ENCODE measurements at places on chromosomes 5 and 9.
A peak's percentile ranks its signal among the peaks of the same experiment; 100 is the strongest.

DNA sequence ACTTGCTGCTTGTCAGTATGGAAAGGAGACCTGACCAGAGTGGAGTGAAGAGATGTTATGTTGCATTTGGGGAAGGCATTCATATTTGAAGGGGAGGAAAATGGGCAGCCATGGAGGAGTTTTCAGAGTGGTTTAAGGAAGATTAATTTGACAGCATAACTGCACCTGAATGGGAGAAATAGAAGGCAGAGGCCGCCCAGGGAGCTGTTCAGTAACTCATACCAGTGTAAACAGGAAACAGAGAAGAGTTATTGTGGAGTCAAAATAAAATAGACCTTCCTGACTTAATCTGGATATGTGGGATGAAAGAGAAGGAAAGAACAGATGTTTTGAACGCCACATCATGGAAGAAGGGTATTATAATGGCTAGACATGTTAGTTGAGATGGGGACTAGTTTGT, 13.4 kb downstream of the SLC44A1 start:
- DNase-seq = no peak

DNA sequence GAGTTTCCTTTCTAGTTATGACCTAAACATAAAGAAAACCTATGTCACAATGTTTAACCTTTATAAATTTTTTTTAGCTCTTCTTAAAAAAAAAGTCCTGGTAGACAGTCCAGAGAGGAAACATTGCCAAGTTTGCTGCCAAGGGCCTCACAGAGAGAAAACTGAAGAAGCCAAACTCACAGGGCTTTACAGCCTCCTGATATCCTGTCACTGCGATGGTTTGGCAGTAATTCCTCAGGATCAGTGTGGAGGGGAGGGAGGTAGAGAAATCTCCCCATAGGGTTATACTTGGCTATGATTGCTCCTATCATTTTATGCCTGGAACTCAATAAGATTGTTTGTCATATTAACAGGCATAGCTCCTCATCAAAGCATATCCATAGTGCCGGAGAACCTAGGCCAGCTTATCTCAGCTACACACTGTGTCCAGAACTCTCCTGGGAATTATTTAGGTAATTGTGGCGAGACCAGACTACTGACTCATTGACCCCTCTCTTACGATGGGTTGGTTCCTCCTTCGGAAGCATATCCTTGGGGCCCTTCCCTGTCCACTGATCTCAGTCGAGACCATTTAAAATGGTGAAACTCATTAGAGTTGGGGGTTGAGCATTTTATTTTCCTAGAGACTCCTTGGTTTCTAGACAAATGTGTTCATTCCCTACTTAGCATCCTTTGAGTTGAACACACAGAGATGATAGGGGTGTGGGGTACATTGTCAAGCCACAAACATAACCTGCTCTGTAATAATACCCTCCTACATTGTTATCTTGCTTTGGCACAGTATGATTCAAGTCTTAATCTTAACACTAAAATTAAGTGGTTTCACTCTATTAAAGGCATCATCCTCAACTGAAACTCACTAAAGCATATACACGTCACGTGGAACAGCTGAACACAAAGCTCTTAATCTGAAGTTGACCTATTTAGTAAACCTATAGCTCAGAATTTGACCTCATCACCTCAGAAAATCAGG, 53.4 kb upstream of the TMC1 start:
- DNase-seq = no peak

DNA sequence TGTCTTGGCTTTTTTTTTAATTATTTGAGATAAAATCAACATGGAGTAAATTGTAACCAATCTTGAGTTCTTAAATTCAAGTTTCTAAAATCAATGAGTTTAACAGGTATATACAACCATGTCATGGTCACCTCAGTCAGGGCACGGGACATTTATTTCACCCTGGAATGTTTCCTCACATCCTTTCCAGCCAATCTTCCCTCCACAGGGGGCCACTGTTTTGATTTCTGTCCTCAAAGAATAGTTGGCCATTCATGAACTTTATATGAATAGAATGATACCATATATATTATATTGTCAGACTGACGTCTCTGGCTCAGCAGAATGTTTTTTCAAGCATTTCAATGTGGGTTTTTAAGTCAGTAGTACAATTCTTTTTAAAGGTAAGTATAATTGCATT, 806 bp downstream of the ZNF474 start:
- no peak for DNase-seq

DNA sequence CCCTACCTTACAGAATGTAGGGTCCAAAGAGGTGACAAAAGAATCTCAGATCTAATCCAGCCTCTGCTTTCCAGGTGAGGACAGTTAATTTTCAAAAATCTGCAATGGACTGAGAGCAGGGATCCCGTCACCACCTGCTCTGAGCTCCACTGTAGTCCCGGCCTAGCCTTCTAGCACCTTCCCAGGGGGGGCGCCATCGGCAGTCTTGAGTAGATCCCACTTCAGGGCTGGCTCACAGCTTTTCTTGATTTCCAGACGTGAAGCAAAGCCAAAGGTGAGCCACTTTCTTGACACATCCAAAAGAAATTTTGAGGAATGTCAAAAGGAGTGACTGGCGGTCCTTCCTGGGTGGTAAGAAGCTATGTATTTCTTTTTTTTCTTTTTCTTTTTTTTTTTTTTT, 114.1 kb downstream of the SYK start:
- DNase-seq = no peak

GRCh38 chr5:168925160-168925559, 346.0 kb upstream of the PANK3 start:
- no peak for DNase-seq

GRCh38 chr9:117116084-117116483, 298.8 kb downstream of the ASTN2 start:
- no peak for DNase-seq

DNA sequence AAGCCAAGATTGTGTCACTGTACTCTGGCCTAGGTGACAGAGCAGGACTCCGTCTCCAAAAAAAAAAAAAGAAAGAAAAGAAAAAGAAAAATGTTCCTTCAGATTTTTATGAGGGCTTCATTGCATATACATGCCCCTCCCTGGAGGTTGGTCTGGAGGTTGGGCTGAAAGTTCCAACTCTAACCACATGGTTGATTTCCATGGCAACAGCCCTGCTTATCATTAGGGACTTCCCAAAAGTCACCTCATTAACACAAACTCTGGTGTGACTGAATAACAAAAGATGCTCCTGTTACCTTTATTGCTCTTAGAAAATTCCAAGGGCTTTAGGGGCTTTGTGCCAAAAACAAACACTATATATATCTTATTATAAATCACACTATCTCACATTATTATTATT, 113.8 kb downstream of the TMC1 start:
- no peak for DNase-seq

DNA sequence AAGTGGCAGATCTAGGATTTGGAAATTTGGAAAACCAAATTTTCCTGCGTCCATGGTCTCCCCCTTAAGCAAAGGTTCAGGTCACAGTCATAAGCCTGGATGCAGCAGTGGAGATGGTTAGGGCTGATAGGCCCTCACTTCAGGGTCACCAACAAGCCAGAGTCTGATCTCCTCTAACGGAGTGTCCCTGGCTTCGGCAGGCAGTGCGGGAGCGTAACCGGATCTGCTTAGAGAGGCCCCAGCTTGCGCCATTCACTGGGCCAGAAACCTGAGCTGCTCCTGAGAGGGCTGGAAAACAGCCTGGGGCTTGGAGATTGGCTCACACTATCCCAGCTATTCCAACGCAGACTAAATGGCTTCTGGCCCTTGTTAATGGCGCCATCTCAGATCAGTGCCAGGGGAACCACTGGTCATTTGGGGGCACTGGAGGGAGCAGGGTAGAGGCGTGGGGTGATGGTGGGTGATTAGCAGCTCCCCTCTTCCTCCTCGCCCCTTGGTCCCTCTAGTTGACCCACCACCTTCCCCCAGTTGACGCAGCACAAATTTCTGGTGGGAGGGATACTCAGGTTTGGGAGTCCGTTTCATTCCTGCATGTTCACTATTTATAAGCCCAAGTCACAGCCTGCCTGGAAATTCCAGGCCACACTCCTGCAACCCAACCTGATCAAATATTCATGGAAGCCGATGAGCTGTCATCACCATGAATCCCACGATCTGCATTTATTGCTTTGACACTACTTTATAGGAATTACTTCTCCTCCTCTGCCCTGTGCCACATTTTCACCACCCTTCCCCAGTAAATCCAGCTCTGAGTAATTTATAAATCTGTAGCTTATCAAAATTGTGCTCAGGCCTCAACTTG, 134.6 kb upstream of the CPEB4 start:
- DNase-seq = no peak

DNA sequence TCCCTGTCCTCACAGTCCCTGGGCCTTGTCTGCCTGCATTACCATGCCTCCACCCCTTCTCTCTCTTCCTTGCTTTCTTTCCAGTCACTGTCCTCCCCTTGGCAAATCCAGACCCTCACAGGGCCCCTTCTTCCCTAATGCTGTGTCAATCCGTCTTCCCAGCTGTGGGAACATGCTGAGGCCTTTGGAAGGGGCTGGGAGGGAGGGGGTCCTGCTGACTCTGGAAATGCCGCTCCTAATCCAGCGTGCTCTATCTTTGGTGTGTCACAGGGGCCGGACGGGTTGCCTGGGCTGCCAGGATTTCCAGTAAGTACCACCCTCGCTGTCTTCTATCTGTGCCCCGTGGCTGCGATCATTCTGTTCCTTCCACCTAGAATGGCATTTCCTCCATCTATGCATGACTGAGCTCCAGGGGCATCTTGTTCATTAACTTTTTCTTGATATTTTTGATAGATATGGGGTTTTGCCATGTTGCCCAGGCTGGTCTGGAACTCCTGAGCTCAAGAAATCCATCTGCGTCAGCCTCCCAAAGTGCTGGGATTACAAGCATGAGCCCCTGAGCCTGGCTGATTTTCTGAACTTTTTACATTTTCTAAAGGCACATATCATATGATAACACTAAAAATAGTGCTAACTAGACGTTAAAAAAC, 64.5 kb upstream of the TGFBR1 start:
- no peak for DNase-seq

DNA sequence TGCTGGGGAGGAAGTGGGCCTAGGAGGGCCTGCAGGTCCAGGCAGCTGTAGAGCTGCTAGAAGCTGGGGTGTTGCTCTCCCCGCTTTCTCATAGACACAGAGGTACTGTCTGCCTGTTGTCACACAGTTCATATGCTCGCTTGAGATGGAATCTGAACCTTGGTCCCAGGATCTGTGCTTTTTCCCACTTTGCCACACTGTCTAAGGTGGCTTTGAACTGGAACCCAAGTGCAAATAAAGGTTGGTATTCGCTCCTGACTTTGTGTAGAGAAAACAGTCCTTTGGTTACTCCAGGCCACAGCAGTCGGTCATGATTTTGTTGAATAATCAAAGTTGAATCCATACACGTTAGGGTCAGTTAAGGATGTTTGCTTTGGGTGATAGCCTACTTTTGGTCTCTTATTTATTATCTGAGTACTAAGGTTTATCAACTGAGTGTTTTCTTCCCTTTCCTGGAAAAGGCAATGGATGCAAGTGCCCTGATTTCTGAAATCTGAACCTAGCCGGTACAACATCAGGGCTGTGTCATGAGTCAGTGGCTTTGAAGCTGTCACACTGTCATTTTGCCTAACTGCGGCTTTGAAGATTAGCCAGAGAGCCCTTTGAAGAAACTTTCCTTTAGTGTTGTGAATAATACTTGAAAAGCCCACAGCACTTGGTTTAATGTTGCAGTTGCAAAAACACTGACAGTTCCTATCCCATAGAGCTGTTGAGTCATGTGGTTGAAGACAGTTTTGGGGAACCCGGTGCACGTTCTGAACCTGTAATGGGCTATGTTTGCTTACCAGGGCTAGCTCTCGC, 41.3 kb downstream of the HABP4 start:
- DNase-seq = peak; percentile 11

DNA sequence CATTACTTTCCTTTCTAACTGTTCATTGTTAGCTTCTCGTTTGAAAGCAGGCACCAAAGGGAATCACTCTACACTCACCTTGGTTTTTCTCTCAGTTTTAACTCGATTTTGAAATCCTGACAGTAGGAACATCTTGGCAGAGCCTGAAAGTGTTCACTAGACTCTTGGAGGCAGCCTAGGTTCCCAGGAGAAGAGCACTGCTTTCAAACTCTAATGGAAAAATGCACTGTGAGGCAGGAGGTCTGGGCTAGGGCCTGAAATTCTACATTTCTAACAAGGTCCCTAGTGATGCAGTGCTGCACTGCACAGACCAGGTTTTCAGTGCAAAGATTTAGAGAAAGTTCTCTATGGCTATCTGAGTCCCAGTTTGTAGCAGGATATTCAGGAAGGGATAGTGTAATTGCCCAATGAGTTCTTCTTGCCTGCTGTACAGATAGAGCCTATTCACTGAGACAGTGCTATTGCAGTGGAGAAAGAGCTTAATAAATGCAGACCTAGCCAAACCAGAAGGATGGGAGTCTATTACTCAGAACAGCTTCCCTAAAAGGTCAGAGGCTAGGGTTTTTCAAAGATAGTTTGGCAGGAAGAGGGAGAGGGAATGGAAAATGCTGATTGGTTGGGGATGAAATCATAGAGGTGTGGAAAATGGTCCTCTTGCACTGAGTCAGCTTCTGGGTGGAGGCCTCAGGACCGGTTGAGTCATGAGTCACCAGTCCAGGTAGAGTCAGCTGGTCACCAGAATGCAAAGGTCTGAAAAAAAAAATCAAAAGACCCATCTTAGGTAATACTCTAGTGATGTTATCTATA, 153.9 kb downstream of the GPBP1 start:
- DNase-seq = no peak

DNA sequence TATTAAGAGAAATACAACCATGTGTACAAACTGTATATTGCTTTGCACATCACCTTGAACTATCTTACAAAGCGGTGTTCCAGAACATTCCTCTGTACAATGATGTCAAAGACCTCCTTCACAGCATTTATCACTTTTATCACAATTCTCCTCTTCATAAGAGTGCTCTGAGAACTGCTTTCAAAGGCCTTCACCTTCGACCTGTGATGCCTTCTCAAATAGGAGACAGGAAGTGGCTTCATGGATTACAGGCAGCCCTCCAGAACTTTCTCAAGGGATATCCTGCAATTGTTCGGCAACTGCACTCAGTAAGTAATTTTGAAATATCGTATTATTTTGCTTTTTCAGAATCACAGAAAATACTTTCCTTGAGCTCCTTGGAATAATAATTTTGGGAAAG, 68.0 kb upstream of the IL7R start:
- DNase-seq = no peak

DNA sequence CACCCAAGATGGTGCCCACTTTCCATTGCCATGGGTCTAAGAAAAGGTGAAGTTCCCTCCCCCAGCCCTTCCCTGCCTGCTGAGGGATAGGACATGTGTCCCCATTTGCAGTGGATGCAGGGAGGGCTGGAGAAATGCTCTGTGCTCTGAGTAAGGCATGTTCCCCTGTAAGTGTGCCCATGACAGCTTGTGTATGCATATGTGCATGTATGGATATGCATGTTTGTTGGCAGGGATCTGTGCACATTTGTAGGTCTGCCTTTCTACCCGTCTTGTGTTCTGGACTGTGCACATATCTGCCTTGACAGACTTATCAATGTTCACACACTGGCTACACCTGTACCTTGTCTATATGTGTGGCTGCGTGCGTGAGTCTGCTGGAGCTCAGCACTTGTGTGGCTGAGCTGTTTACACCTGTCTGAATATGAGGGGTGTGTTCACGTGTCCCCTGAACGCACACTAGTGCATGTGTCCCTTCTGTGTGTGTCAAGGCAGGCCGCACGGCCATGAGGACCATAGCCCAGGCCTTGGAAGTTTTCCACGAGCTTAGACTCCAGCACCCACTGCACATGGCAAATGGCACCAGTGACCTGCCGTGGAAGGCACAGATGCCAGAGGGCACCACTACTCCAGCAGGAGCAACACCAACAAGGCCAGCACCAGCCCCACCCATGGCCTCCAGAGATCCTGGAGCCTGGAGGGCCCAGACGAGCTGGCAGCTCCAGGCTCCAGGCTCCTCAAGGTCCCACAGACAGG, 27.4 kb upstream of the TTLL11 start:
- DNase-seq = no peak

GRCh38 chr5:2140501-2141175, 257.9 kb upstream of the IRX4 start:
- DNase-seq = no peak
